Activated CD4-positive, alpha-beta T cell treated with anti-CD3 and anti-CD28 coated beads for 1 hour (primary cell): ENCODE measurements at places on chromosomes 1 and 21.

DNA sequence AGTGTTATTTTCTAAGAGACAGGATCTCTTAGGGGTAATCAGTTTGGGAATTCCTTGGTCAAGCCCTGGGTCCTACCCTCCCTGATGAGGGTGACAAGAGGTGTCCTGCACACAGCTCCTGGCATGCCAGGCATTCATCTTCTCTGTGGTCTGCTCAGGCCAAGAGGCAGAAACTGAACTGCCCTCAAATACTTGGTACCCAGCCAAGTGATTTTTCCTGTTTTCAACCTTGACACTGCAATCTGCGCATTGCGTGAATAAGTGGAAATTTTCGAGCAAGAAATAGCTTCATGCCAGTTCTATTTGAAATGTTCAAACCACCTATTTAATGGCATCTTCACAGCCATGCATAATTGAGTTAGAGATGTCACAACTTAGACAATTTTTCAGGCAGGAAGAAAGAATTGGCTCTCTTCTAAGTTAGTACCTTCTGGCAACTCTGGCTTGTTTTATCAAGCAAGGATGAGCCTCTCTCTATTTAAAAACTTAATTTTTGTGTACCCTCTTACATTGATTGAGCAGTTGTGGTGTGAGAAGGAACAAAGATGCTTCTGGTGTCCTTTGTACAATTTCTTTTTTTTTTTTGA is 27.0 kb downstream of the DNM3 start:
- DNase-seq = no peak

- no peak for DNase-seq
These were observed 3.6 kb upstream of the RABIF start for GRCh38 chr1:202892501-202892900.

- no peak for DNase-seq
These were observed 33.6 kb downstream of the CLDN14 start for GRCh38 chr21:36446301-36446700.

DNA sequence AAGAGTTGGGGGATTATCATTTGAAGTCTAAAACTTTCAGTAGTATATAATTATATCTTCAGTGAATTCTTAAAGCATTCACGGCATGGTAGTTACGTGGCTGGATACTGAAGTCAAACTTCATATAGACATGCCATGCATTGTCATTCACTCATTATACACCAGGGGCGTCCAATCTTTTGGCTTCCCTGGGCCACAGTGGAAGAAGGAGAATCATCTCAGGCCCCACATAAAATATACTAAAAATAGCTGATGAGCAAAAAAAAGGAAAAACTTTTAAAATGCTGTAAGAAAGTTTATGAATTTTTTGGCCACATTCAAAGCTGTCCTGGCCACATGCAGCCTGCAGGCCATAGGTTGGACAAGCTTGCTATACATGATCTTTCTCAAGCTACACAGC is 43.8 kb downstream of the DENND1B start:
- no peak for DNase-seq

- no peak for DNase-seq
These were observed 8.0 kb upstream of the RIMS3 start for GRCh38 chr1:40673452-40673851.

DNA sequence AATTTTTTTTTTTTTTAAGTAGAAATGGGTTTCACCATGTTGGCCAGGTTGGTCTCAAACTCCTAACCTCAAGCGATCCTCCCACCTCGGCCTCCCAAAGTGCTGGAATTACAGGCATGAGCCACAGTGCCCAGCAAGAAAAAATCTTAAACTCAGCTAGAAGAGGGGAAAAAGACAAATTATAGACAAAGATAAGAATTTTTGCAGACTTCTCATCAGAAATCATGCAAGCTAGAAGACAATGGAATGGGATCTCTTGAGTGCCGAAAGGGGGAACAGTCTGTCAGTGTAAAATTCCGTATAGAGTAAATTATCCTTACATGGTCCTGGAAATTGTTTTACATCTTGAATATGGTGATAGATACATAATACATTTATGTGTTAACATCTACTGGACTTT is 294.4 kb downstream of the CAMTA1 start:
- no peak for DNase-seq

- DNase-seq = no peak
These were observed 332.7 kb downstream of the CHRM3 start for GRCh38 chr1:239718997-239719628.

DNA sequence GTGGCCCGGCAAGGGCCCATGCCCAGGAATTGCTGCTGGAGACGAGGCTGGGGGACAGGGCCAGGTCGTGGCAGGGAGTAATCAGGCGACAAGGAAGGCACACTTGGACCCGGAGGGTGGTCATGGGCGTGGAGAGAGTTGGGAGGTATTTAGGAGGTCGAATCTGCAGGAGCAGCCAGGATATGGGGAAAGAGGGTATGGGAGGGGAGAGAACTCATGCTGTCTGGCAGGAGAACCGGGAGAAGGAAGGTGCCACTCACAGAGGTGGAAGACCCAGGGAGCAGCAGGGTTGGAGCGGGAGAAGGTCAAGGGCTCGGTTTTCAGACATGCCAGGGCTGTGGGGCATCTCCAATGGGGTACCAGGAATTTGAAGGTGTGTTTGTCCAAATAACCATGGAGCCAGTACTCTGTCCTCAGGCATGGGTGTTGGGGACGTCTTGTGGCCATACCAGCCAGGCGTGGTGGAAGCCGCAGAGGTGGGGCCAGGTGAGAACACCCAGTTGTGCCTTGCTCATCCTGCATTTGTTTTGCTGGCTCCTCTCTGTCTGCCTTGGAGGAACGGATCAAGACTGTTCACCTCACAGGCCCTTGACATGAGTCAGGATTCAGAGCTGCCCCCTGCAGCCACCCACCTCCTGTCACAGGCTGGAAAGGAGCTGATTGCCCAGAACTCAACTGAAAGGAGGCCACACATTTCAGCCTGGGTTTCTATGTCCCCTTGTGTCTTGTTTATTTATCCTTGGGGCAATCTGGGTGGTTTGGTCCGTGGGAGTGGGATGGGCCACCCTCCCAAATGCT is 111.6 kb downstream of the SPSB1 start:
- DNase-seq = no peak

GRCh38 chr1:2448098-2448445 is 28.0 kb upstream of the PLCH2 start:
- DNase-seq = no peak

- no peak for DNase-seq
These were observed 202.7 kb downstream of the KCNK2 start for GRCh38 chr1:215285013-215285800.
